Colonic mucosa (tissue), 4 donors: ENCODE measurements at places on chromosomes 3 and 15. TPM values are rescaled to one million over a fixed set of nuclear protein-coding genes. Genes with fewer than 3 reads are reported as not detected.

The MYD88 gene
- total RNA-seq = 69.5 TPM

DNA sequence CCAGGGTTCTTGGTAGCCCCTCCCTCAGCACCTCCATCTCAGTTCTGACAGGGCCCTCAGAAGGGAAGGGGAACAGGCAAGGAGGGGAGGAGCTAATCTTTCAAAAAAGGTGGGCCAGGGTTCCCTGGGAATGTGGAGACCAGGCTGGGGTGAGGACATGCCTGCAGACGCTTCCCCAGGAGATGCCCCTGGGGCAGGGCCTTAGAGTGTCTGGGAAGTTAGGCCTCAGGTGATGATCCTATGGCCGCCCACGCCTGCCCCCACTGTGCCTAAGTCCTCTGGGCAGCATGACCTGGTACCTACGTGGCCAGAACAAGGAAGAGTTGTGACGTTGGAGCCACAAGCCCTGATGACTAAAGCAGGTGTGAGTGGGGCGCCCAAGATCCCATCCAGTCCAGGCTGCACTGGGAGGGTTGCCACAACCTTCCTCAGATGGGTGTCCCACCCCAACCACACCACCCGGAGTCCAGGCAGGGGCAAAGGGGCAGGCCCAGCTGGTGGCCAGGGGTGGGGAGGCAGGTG lies 3.9 kb upstream of the SEMA3B start:
- no peak for DNase-seq

The SLC24A1 gene
- 5.5 TPM for total RNA-seq

- DNase-seq = no peak
Observed at GRCh38 chr3:72950801-72951200, 45.8 kb upstream of the PPP4R2 start.

DNA sequence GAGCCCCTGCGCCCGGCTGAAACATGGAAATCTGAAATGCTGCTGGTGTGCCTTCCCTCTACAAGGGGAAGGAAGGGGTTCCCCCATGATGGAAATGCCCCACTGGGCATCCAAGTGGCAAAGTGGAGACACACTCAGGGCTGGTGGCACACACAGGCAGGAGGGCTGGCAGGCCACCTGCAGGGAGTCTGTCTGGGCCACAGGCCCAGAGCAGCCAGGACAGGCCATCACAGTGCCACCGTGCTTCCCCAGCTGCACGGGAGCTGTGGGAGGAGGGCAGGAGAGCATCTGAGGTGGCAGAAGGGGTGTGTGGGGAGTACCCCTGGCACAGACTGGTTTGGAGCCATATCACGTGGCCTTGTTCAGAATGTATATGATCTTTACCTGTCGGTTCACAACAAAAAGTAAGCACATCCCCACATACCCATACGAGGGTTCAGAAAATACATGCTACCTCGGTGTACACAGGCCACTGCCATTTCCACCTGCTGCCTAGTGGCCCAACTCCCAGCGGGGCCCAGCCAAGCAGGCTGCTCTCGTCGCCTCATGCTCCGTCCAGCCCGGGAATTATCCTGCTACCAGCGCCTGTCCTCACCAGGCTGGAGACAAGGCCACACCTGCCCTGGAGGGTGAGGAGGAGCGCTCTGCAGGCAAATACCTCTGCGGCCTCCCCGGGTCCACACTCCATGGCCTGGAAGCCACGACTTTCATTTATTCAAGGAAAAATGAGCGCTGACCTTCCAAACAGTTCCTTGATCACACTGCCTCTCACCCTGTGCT lies 22.6 kb upstream of the DUSP7 start:
- DNase-seq = no peak
